ENCODE measurements at places on chromosomes 4 and X. TPM values are rescaled to one million over a fixed set of nuclear protein-coding genes. Genes with fewer than 3 reads are reported as not detected.

The GYPE gene
- polyA plus RNA-seq, result 2.9 TPM

- DNase-seq, result no peak
Measured at GRCh38 chrX:64792598-64793337, 183.5 kb downstream of the ZC4H2 start.

DNA sequence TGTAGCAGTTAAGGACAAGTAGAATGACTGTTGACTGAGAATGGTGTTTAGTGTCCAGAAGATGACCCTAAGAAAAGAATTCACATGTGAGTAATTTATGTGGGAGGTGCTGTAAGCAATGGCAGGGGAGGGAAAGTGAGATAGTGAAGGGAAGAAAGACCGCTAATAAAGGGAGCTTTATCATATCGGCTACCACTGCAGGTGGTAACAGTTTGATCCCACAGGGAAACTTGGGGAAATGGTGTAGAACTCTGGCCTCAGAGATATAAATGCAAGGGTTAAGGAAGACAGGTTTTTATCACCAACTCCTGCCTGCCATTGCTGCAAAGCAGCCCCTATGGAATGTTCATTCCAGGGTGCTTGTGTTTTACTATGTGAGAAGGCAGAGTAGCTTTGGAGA is 489.6 kb downstream of the STPG2 start:
- no peak for DNase-seq

The TBC1D8B gene
- polyA plus RNA-seq, result 4.3 TPM

GRCh38 chr4:72767618-72768302 is 198.7 kb upstream of the ADAMTS3 start:
- DNase-seq, result no peak

The PCDH19 gene
- polyA plus RNA-seq, result 2.4 TPM
